ENCODE measurements at places on chromosomes 3 and 15.

- DNase-seq = no peak
Observed at GRCh38 chr3:182238126-182238525, 526.4 kb downstream of the SOX2 start.

- DNase-seq = no peak
Observed at GRCh38 chr3:11514191-11514821, 129.4 kb downstream of the VGLL4 start.

- DNase-seq = no peak
Observed at GRCh38 chr3:187017511-187018230, 87.3 kb downstream of the ST6GAL1 start.

- DNase-seq = no peak
Observed at GRCh38 chr15:73959801-73960200, 32.3 kb downstream of the STOML1 start.

GRCh38 chr3:58536501-58537411 lies at the start of gene ACOX2:
ACOX2 (minus strand) TSS chr3:58537190; CDS start chr3:58535106, 2,084 bp downstream.
- no peak for DNase-seq

- DNase-seq = no peak
Observed at GRCh38 chr3:13771496-13771895, 108.4 kb downstream of the WNT7A start.

GRCh38 chr3:64685331-64685799 lies 2.4 kb downstream of the ADAMTS9 start:
- DNase-seq = no peak

DNA sequence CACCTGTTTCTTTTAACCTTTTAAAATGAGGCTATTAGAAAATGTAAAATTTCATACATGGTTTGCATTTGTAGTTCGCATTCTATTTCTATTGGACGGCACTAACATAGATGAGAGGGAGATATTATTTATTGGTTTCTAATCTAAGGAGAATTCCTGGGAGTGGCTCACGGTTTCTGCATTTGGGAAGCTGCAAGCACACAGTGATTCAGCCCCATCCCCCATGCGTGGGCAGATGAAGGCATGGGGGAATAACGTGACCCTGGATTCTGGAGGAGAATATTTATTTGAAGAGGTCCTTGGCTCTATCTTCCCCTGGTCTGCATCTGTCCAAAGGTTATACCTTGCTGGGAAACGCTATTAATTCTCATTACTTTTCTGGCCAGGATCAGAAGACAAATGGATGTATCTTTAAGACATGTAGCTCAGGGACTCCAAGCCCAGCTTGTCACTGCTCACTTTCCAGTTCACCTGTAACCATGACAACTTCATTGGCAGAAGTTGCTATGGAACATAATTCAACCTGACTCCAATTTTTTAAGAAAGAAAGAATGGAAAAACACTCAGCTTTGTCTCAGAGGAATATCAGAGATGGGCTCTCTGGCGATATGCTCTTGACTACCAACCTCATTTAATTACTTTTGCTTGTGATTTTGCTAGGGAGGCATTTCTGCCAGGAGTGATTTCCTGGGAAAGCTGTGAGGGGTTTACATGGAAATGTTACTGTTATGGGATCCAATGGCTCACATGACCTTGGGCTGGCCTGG lies 27.2 kb upstream of the POMGNT2 start:
- DNase-seq = no peak

DNA sequence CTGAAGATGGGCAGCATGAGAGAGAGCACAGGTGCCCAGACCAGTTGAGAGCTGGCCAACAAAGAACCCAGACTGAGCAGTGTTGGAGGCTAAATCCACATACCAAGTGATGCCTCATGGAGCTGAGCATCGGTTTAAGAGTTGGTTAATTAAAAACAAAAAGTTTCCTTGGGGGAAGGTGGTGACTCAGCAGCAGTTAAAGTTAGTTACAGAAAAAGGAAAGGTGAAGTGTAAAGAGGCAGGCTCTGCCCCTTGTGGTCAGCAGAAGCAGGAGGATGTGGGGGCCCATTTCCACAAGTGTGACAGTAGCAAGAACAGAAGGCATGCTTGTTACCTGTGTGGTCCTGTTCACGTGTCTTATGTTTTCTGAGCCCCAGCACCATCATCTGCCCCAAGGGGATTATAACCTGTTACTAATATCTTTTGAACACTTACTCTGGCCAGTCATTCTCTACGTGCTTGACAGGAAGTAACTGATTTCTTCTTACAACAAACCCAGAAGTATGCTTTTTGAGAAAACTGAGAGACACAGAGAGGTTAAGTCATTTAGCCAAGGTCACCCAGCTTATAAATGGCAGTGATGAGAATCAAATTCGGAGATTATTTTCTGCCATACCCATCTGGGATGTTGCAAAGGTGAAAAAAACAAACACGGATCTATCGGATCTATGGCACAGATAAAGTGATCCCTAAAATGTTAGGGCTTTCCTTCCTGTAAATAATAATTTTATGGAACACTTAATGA lies 91.0 kb downstream of the EPHB1 start:
- no peak for DNase-seq

GRCh38 chr3:10357592-10358308 lies 36.8 kb upstream of the SEC13 start:
- no peak for DNase-seq

DNA sequence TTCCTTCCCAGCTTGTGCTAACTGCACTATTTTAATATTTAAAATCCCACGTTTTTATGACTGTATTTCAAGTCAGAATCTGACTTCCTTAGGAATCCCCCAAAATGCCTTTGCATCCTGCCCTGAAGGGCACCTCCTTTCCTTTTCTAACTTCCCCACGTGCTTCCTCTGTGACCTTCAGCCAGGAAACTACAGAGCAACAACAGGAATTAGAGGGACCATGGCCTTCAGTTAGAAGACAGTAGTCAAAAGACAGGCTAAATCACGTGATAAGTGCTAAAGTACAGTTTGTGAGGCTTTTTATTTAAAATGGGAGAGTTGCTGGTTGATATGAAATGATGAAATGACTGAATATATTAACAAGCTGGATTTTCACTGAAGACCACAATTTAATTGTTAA lies 11.8 kb upstream of the ABHD10 start:
- no peak for DNase-seq

- DNase-seq = no peak
Observed at GRCh38 chr3:178455946-178456345, 80.3 kb upstream of the KCNMB2 start.

DNA sequence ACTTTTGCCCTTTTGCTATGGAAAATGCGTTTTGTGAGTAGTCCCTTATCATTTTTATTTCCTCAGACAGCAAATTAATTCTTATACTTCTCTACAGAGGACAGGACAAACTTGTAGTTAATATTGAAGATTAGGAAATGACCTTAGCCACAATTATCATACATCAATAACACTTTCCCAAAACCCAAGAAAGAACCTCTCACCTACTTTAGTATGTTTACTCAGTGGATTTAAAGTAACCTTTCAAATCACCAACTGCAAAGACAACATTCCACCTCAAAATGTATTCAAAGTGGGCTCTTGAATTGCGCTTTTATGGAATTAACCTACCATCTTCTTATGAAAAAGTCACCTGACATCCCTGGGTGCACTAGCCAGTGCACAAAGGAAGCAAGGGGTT lies 107.3 kb downstream of the PLCH1 start:
- DNase-seq = no peak

DNA sequence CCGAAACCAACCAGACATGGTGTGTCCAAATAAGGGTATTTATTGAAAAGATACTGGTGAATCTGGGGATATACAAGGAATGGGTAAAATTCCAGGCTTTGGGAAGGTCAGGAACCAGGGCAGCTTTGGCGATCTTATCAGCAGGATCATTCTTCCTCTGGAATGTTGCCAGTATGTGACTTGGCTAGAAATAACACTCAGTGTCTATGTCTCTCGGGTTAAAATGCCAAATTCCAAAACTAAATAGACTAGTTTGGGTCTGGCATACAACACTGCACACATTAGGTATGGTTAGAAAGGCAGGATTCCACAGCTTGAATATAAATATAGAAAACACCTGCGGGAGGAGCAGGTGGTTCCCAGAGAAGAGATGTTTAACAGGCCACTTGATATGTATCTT lies 220.2 kb upstream of the CD96 start:
- DNase-seq = no peak

DNA sequence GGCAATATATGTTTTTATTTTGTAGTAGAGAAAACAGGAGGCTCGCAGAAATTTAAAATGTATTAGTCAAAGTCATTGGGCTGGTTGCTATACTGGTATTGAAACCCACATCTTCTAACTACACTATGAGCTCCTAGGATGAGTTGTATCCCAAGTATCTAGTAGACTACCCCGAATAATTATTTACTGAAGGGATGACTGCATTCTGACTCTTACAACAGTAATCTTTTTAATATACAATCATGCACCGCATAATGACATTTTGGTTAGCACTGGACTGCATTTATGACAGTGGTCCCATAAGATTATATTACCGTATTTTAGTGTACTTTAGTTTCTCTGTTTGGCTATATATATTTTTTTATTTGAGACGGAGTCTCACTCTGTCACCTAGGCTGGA lies 15.3 kb downstream of the PIGB start:
- DNase-seq = no peak

- no peak for DNase-seq
Observed at GRCh38 chr3:192494174-192494573, 233.2 kb downstream of the FGF12 start.

- no peak for DNase-seq
Observed at GRCh38 chr15:76223521-76223920, 87.7 kb downstream of the ETFA start.

- no peak for DNase-seq
Observed at GRCh38 chr3:114878114-114878839, 268.8 kb downstream of the ZBTB20 start.

GRCh38 chr3:149042789-149043386 lies 43.4 kb downstream of the HLTF start:
- DNase-seq = no peak

- DNase-seq = no peak
Observed at GRCh38 chr15:80272987-80273386, 21.0 kb upstream of the CTXND1 start.

DNA sequence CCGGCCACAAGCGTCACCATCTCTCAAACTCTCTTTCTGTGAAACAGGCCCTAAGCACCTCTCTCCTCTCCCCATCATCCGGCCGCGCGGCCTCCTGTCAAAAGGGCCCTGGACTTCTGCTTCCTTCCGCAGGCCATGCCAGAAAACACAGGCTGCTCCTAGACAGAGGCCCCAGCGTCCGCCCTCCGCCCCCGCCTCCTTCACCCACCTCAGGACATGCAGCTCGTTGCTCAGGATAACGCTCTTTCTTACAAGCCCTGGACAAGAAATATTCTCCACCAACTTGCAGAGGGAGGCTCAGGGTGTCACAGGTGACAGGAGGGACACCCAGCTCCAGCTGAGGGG lies 212.0 kb downstream of the XXYLT1 start:
- DNase-seq = no peak

GRCh38 chr3:77601823-77602415 lies 562.0 kb downstream of the ROBO2 start:
- DNase-seq = no peak

- no peak for DNase-seq
Observed at GRCh38 chr3:37386627-37387230, 212.3 kb upstream of the LRRFIP2 start.

- no peak for DNase-seq
Observed at GRCh38 chr3:31203960-31204795, 309.7 kb upstream of the GADL1 start.

GRCh38 chr15:37789881-37790280 lies 144.6 kb upstream of the TMCO5A start:
- DNase-seq = no peak

- DNase-seq = no peak
Observed at GRCh38 chr3:98445949-98446406, 17.0 kb upstream of the OR5K1 start.
